ENCODE measurements at places on chromosomes 2 and 18.

- DNase-seq: no peak
Measured at GRCh38 chr18:56844556-56844955, 193.4 kb downstream of the WDR7 start.

DNA sequence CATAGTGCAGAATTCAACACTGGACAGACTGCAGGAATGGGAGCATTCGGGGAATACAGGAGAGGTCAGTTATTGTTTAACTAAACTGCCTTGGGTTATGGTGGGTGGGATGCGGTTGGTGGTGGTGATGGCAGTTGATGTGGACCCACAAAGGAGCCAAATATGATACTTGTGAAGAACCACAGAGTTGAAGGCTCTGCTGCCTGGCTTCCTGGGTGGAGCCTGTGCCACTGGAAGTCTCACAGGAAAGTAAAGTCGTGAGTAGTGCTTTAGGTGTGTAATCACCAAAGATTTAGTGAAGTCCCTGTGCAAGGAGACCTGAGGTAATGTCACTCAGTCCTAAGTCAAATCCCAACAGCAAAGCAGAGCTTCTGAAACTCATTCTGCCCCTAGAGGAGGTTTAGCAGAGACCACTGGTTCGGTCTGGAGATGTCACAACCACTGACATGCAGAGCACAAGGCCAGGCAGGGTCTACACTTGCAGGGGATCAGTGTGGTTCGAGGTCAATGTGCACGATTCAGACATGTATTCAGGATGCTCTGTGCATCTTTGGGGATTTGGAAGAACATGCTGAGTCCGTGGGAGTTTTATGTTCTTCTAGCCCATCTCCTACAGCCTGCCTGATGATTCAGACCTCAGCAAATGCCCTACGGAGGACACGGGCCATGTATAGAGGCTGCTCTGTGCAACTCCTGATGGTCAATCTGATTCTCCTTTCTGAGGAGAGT is 1150.9 kb downstream of the RPIA start:
- DNase-seq: no peak

GRCh38 chr2:82789851-82790205 is 1669.3 kb downstream of the SUCLG1 start:
- DNase-seq: no peak

- no peak for DNase-seq
Measured at GRCh38 chr2:192729369-192729768, 534.6 kb upstream of the TMEFF2 start.

DNA sequence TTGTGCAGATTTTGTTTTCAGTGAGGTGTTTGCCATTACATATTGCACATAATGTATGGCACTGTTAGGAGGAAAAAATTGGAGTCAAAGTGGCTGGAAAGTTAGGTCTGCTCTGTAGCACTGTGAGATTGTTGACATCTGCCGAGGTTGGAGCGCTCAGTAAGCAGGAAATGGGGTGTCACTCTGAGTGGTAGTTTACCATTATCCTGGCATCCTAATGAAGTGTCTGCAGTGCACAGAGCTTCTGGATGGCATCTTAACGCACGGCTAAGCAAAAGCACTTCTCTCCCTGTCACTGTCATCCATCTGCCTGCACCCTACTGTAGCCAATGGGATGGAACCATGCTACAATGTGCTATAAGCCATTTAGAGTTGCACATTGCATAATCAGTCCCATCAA is 561.9 kb downstream of the ARHGAP15 start:
- DNase-seq: peak; percentile 58

DNA sequence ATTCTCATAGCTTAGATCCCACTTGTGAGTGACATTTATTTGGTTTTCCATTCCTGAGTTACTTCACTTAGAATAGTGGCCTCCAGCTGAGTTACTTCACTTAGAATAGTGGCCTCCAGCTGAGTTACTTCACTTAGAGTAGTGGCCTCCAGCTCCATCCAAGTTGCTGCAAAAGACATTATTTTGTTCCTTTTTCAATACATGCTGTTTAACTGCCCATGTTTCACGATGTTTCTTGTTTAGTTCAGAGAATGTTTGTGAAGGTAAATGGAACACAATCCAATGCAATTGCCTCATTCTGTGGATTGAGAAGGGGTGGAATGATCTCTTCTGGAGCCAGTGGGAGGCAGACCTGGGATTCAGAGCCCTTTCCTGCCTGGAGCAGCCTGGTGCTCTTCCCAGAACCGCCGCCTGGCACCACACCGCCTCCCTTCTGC is 273.5 kb upstream of the ATP5MC3 start:
- DNase-seq: no peak

- no peak for DNase-seq
Measured at GRCh38 chr2:129705085-129705484, 274.4 kb upstream of the RAB6C start.

GRCh38 chr18:36499938-36500337 is 202.4 kb downstream of the FHOD3 start:
- DNase-seq: no peak

DNA sequence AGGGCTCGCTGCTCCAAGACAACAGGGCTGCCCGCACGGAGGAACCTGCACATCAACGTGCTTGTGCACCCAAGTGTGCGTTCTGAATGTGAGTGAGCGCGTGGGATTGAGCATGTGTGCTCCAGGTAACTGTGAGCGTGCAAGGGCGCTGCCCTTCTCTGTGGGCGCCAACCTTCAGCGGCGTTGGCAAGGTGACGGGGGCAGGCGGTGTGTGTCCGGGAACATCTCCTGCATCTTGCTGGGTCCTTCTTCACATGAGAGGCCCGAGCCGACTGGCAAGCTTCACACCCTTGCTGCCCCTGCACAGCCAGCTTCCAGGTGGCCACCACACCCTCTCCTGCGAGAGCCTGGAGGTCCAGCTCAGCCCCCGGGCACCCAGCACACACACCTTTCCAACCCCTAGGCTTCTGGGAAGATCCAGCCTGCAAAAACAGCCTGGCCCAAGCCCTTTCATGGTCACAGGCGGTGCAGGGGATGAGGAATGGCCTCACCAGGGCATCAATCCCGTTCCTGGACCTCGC is 220.9 kb downstream of the HDAC4 start:
- no peak for DNase-seq

- DNase-seq: no peak
Measured at GRCh38 chr2:228768818-228769217, 502.3 kb downstream of the PID1 start.

GRCh38 chr18:52617931-52618330 is 277.9 kb downstream of the DCC start:
- no peak for DNase-seq

- DNase-seq: no peak
Measured at GRCh38 chr2:108959401-108959800, 29.6 kb downstream of the EDAR start.

- DNase-seq: peak; percentile 16
Measured at GRCh38 chr18:40855661-40856060, 1099.4 kb upstream of the PIK3C3 start.

DNA sequence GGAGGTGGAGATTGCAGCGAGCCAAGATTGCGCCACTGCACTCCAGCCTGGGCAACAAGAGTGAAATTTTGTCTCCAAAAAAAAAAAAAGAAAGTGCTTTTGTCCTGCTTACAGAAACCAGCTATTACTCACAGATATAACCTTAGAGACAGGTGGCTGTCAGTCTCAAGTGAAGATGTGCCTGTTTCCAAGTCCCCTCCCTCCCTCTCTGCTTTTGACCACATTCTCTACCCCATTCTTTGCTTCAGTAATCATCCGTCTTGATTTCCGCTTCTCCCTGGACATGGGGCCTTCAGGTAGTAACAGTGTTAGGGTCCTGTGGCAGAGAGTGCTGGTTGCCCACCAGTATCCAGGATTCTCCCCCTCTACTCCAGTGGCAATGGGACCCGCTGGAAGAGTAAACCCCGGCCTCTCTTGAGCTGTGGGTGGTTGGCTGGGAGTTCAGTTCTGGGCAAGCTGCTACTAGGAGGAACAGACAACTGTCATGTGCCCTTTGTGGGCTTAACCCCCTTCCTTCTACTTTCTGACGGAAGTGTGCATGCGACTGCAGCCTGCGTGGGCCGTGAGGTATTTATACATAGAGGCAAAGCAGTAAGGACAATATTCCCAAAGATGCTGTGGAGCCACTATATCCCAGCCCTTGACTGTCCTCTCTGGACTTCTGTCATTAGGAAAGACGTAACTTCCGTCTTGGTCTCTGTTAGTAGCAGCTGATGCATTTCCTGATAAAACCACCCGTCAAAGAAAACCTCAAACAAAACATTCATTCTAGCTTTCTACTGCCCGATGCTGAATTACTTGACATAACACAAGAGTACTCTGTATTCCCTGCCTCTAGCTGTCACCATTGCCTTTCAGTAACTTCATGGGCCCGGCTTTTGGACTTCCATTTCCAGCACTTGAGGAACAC is 17.8 kb downstream of the PDCL3 start:
- no peak for DNase-seq

DNA sequence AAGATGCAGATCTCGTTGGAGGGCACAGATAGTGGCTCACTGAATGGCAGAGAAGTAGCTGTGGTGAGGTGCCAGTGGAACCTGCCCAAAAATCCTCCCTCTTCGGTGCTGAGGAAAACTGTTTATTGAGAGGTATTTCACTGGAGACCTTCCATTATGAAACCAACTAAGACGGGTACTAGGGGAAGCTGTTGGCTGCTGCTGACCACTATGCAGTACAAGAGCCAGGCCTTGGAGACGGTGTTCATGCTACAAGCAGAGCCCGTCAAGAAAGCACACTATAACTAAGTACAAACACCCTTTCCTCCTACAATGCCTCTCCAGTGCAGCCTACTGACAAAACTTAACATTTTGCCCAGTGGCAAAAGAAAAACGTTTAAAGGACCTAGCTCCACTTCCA is 4.6 kb downstream of the ARL5A start:
- DNase-seq: no peak

DNA sequence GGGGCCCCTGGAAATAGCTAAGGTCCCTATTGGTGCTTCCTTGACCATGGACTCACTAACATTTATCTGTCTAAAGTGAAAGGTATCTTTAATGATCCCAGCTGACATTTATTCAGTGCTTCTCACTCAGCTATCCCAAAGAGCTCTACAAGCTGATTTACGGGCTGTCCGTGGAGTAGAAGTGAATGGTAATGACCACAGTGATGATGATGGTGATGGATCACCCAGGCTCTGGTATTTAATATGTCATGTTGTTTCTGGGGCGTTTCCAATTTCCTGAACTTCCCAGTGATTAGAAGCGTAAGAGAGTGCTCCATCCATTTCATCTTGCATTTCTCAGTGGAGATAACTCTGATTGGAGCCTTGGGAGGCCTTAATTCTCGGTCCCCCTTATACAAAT is 304.3 kb downstream of the HRH4 start:
- no peak for DNase-seq

DNA sequence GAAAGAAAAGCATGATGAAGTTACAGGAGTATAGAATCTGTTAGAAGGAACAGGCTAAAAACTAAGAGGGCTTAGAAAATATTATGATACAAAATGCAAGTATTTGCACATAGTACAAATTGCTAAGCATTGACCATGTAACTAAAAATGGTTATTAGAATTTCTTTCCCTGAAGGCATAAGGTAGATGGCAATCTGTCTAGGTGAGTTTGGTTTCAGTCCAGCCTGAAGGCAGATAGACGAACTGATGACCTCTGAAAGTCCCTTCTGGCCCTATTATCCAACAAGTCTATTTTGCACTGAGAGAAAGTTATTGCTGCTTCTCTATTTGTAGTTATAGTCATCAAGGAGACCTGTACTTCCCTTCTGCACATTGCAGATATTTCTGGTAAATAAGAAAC is 663.5 kb downstream of the LRP1B start:
- no peak for DNase-seq

GRCh38 chr2:126656431-126657147 is 631 bp downstream of the GYPC start:
- DNase-seq: peak; percentile 88

- DNase-seq: no peak
Measured at GRCh38 chr18:7657937-7658336, 90.8 kb downstream of the PTPRM start.

DNA sequence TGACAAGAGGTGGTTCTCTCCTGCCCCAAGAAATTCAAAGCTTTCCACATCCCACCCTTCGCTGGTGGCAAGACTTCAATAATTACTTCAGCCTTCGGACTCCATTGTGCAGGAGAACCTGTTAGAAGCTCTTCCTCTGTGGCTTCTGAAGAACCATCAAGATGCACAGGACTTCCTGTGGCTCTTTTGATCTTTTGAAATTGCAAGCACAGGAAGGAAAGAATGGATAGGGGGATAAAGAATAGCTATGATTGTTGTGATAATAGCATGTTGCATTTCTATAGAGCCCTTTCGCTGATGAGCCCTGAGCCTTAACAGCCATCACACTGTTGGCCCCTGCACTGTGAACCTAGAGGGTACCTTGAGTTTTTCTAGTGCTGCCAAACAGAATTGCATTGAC is 7.4 kb downstream of the EPAS1 start:
- DNase-seq: no peak

- no peak for DNase-seq
Measured at GRCh38 chr18:70415823-70416488, 127.1 kb downstream of the SOCS6 start.

DNA sequence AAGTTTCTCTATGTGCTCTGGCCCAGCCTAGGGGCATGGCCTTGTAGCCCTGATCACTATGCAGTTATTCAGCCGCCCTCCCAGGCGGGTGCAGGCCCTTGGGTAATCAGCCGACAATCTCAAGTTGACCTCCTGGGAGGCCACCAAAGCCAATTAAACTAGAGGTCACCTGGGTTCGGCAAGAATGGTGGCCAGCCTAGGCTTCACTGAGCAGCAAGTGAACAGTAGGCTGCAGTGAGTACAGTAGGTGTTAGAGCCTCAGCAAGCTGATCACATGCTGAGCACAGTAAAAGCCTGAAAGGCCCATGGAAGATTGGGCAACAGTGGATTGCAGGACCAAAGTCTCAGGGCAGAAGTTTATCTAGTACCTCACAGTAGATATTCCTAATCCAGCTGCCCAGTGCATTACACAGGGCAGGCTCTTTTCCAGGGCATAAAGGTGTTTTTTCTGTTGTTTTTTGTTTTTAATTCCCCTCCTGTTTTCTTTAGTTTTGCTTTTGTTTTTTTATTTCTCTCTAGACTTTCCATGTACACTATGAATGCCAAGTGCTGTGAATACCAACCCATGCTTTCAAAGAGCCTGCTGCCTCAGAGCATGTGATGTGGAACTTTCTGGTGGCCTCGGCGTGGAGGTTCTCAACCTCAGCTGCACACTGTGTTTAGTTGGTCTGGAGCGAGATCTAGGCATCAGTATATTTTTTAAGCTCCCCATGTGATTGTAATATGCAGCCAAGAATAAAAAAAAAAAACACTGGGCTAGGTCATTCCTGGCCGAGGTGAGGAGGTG is 55.9 kb upstream of the ATL2 start:
- no peak for DNase-seq

- DNase-seq: no peak
Measured at GRCh38 chr2:98503481-98504105, 58.9 kb downstream of the INPP4A start.

DNA sequence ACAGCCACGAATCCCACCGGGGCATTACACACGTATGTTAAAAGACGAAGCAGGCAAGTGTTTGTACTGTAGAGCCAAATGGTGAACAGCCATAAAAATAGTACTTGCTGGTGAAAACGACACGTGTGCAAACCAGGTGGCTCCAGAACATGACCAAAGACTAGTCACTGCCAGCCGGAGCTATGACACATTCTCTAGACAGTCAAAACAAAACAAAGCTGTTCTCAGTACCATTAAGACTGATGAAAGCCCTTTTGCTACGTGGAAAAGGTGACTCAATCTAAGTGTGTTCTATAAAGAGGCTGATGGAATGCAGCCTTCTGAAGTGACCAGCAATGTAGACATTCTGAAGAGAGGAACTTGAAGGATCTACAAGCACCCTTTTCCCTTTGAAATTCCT is 367.7 kb upstream of the NETO1 start:
- no peak for DNase-seq
